Dermis microvascular lymphatic vessel endothelial cell (primary cell): ENCODE measurements at places on chromosomes 4 and X. TPM values are rescaled to one million over a fixed set of nuclear protein-coding genes. Genes with fewer than 3 reads are reported as not detected.

Gene AMER1
- 0.77 and 1.3 TPM in 2 replicates for total RNA-seq

Gene CSAG3
- total RNA-seq, result not detected in 2 replicates

Gene SMIM10L2A
- total RNA-seq, result 0.90 and 1.6 TPM in 2 replicates

Gene APLN
- 13.9 and 19.3 TPM in 2 replicates for total RNA-seq

Gene MAP7D2
- 0.13 and 0.26 TPM in 2 replicates for total RNA-seq

Gene TACR3
- not detected in 2 replicates for total RNA-seq

Gene HSFX4
- total RNA-seq, result not detected in 2 replicates

Gene ASB5
- total RNA-seq, result not detected in 2 replicates

Gene TRIM2
- 10.0 and 13.9 TPM in 2 replicates for total RNA-seq

Gene NPY2R
- not detected in 2 replicates for total RNA-seq

Gene TSR2
- 11.0 and 14.0 TPM in 2 replicates for total RNA-seq

Gene PRDM8
- total RNA-seq, result 0.90 and 2.1 TPM in 2 replicates

Gene CCDC120
- 0.39 and 1.6 TPM in 2 replicates for total RNA-seq

Gene SMARCA1
- 16.4 and 21.7 TPM in 2 replicates for total RNA-seq

Gene TCEAL7
- 0.26 and 0.38 TPM in 2 replicates for total RNA-seq

Gene NXF2
- not detected in 2 replicates for total RNA-seq

Gene DCAF12L2
- not detected in 2 replicates for total RNA-seq

Gene DRP2
- total RNA-seq, result under 0.01 and 0.13 TPM in 2 replicates
